Colonic mucosa (tissue), 4 donors: ENCODE measurements at places on chromosomes 4 and X. TPM values are rescaled to one million over a fixed set of nuclear protein-coding genes. Genes with fewer than 3 reads are reported as not detected.

GRCh38 chr4:184097241-184097605 is 120.5 kb downstream of the ENPP6 start:
- DNase-seq, result peak; percentile 37

- no peak for DNase-seq
Observed at GRCh38 chr4:37685161-37685822, 884 bp downstream of the RELL1 start.

DNA sequence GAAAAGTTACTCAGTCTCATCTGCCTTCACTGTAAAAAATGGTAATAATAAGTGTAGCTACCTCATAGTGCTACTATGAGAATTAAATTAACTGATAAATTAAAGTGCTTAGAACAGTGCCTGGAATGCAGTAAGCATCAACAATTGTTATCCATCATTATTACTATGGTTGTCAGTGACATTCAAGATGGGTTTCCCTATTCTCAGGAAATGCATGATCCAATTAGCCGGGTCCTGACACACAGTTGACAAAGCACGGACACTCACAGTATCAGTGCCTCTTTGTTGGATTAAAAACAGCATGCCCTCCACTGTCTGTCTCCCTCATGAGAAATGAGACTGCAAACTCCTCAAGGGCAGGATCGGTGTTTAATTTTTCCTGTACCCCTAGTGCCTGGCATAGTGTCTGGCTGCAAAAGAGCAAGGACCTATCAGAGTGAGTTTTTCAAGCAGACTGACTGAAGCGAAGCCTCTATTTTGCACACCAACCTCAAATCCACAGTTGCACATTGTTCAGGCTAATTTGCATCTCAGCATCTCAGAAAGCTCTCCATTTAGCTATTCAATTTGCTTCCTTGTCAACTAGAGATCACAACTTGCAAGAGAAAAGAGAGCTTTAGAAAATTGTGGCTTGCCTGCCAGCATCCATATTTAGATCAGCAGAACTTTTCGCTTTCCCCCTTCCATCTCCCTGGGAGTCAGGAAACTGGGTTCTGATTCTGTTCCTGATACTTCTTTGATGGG is 122.9 kb downstream of the LDB2 start:
- no peak for DNase-seq

DNA sequence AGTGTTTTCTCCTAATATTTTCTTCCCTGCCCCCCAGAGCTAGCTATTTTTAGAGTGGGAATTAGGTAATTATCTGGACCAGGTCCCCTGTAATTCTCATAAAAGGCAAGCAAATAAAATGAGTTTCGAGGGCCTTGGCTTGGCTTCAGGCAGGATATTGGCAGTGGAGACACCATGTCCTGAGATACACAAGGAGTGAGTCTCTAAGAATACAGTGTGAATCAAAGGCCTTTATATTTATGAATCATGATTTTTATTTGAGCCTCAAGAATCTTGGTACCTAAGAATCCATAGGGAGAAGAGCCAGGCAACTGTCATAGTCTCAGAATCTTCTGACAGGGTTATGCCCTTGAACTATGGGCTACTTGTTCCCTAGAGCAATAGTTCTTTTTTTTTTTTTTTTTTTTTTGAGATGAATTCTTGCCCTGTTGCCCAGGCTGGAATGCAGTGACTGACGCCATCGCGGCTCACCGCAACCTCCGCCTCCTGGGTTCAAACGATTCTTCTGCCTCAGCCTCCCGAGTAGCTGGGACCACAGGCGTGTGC is 205.4 kb downstream of the LDB2 start:
- DNase-seq, result no peak

HERC3 gene
- total RNA-seq, result 23.0 TPM

DNA sequence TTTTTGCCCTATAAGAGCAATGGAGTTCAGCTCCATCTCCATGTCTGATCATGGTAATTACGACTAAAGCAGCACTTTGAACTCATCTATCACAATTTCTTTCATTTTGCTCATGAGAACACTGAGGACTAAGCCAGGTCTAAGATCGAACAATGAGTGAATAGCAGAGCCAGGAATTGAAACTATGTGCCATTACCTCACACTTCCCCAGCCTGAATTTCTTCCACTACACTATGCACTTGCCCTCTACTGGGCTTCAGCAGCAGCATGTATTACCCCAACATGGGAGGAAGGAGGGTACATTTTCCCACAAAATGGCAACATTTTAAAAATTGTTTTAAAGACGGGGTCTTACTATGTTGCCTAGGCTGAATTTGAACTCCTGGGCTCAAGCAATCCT is 274.7 kb upstream of the FGF13 start:
- DNase-seq, result no peak

- DNase-seq, result no peak
Observed at GRCh38 chrX:154032653-154033052, 13.0 kb upstream of the IRAK1 start.
